ENCODE measurements at places on chromosomes 7 and 10.

DNA sequence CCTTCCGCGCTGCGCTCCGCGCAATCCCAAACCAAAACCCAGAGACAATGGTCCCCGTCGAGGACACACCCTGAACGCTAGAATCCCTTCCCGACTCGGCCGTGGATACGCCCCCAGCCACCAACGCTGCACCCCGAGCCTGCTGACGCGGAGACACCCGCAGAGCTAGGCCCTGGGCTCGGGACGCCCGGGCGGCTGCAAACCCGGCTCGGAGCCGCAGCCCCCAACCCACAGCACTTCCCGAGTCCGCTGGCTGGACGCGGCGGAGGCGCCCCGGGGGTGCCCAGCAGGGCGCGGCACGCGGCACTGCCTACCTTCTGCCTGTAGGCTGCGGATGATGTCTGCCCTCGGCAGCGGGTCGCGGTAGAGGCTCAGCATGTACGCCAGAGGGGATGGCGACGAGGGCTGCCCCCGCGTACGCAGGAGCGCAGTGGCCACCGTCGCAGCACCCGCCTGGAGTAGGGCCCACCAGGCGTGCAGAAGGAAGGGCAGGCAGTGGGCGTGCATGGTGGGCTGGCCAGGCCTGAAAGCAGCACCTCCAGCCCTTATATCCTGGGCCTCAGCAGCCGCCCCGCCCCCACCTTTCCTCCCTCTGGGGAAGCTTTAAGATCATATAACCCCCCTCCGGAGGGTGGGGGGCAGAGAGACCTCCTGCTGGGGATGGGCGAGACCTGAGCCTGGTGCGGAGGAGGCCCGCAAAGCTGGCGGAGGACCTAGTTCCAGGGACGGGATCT lies at the start of gene NODAL:
Gene NODAL, minus strand, starts transcription at position 521 of the 734 bp plus-strand sequence. Its CDS starts 14 bp downstream, at position 507.
- DNase-seq: no peak

- DNase-seq: no peak
Measured at GRCh38 chr7:1062296-1063294, 18.2 kb downstream of the GPR146 start.

DNA sequence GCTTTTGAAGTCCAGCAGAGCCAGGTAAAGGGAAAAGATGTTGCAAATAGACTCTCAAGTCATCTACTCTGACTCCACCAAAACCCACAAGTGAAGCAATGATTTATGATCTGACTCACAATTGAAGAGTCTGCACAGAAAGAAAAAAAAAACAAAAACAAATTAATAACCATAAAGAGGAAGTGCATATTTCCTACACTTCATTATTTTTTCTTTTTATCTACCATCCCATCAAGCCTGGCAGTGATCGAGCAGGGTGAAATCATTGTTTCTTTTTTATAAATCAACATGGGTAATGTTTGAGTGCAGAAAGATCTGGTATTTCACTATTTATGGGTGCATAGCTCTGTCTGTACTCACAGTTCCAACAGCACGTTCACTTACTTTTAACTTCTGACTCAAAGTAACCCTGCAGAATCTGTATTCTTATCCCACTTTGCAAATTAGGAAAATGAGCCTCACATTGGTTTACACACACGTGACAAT lies 829.0 kb downstream of the TNS3 start:
- DNase-seq: no peak

DNA sequence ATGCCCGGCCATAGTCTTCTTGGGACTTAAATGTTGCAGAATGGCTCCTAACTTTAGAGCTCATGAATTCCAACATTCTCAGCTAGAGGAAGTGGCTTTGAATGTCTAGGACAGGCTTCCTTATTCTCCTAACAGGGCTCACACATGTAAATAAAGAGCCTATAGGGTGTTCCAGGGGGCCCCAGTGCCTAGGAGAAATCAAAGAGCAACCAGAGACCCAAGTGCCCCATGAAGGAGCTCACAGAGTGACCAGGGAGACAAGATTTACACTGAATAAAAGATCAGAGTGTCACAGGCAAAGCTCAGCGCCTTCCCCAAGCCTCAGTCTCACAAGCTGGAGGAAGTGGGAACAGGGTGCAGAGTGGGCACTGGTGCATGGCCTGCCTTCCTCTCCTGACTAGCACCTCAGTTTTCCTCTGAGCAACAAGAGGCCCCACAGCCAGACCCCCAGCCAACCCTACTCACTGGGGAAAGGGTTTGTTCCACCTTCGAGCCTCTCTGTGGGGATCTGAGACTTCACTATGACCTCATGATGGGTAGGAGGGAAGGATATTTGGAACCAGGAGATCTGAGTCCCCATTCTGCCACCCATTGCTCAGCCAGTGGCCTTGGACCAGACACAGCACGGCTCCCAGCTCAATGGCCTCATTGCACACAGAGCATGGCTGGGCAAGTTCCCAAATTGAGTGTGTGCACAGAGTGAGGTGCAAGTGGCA lies 16.0 kb downstream of the TMEM273 start:
- no peak for DNase-seq

- DNase-seq: no peak
Measured at GRCh38 chr7:85774986-85775385, 588.1 kb upstream of the SEMA3D start.

DNA sequence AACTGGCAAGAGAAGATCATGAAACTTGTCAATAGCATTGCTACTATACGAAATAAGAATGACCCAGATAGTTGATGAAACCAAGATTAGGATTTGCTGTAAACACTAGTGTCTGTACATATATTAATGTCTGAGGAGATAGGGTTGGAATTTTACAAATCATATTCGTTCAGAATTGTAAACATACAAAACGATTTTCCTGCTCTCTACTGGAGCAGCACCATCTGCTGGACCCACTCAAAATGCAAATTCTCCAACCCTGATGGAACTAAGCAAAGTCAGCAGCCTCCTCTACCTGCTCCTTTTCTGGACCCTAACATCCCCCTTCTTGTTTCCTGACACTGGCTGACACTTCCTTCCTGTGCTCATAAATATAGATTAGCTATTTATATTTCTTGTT lies 29.4 kb upstream of the SGMS1 start:
- no peak for DNase-seq

- no peak for DNase-seq
Measured at GRCh38 chr7:29287366-29287765, 92.8 kb downstream of the CHN2 start.

GRCh38 chr7:76327610-76328009 lies 25.1 kb downstream of the HSPB1 start:
- no peak for DNase-seq

- no peak for DNase-seq
Measured at GRCh38 chr7:157021071-157021870, 10.8 kb upstream of the MNX1 start.

DNA sequence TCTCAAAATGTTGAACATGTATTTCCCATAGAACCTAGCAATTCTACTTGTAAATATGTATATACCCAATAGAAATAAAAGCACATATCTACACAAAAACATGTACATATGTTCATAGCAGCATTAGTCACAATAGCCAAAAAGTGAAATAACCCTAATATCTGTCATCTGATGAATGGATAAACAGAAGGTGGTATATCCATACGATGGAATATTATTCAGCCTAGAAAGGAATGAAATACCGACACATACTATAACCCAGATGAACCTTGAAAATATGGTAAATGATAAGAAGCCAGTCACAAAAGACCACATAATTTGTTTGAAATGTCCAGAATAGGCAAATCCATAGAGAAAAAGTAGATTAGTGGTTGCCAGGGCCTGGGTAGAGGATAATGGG lies 87.9 kb downstream of the MCU start:
- DNase-seq: no peak

DNA sequence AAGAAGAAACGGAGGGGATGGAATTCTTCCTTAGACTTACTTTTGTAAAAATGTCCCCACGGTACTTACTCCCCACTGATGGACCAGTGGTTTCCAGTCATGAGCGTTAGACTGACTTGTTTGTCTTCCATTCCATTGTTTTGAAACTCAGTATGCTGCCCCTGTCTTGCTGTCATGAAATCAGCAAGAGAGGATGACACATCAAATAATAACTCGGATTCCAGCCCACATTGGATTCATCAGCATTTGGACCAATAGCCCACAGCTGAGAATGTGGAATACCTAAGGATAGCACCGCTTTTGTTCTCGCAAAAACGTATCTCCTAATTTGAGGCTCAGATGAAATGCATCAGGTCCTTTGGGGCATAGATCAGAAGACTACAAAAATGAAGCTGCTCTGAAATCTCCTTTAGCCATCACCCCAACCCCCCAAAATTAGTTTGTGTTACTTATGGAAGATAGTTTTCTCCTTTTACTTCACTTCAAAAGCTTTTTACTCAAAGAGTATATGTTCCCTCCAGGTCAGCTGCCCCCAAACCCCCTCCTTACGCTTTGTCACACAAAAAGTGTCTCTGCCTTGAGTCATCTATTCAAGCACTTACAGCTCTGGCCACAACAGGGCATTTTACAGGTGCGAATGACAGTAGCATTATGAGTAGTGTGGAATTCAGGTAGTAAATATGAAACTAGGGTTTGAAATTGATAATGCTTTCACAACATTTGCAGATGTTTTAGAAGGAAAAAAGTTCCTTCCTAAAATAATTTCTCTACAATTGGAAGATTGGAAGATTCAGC lies 158.7 kb upstream of the LANCL2 start:
- no peak for DNase-seq

- DNase-seq: no peak
Measured at GRCh38 chr10:93261961-93262610, 188.4 kb downstream of the CYP26A1 start.

DNA sequence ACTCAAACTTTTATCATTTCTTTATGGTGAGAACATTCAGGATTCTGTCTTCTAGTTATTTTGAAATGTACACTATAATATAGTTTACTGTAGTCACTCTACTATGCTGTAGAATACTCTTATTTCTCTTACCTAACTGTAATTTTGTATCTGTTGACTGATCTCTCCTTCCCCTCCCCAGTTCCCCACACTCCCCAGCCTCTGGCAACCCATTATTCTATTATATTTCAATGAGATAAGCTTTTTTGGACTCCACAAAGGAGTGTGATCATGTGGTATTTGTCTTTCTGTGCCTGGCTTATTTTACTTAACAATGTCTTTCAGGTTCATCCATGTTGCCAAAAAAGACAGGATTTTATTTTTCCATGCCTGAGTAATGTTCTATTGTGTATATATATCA lies 71.4 kb upstream of the DYNC1I1 start:
- no peak for DNase-seq

DNA sequence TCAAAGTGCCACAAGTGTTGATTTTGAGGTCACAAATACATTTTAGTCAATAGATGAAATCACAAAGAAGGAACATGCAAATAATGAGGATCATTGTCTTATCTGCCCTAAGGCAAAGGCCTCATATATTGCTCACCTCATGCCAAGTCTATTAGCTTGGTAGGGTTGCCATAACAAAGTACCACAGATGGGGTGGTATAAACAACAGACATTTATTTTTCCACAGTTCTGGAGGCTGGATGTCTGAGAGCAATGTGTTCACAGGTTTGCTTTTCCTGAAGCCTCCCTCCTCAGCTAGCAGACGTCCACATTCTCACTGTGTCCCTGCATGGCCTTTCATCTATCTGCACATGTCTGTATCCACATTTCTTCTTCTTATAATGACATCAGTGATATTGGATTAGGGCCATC lies 59.6 kb downstream of the RELN start:
- no peak for DNase-seq

DNA sequence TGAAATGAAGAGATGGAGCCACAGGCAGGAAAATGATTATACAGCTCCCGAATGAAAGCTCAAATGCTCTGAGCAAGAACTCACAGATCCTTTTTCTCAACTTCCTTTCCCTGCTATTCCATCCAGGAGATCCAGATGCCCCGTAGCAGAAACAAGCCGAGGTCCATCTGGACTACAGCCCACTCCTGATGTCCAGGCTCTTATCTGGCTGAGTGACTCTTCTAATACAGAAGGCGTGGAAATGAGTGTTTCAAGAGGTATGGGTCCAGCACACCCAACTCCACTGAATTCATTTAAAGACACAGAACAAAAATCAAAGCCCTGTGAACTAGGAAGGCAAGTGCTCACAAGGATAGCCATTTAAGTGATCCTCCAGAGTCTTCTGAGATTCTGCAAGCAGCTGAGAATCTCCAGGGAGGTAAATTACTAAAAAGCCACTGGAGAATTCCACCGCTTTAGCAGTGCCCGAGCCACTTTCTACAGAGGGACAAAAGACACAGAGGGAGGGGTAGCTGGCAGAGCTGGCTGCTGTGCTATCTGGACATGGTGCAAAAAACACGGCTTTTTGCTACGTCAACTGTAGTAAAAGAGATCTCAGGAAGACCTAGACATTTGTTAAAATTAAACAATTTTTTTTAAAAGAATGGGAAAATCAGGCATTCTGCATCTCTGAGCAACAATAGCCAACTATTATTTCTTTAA lies 24.5 kb downstream of the FAM171A1 start:
- no peak for DNase-seq

DNA sequence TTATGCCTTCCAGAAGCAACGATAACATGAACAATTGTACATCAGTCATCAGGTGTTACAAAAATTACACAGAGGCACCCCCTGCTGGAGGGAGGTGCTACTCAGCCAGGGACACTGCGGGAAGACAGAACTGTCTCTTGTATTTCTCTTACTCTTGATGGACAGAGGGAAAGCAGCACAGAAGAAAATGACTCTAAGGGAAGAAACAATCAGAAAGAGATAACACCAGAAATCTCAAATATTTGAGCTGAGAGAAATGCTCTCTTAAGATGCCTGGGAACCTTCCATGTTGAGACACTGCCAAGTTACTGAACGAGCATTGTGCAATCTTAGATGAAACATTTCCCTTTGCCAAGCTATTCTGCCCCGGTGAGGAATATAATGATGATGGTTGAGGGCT lies 227.6 kb upstream of the NPSR1 start:
- DNase-seq: no peak

GRCh38 chr7:75662579-75663301 lies 76.0 kb downstream of the HIP1 start:
- DNase-seq: no peak

GRCh38 chr7:22088827-22089226 lies 143.1 kb upstream of the CDCA7L start:
- no peak for DNase-seq

DNA sequence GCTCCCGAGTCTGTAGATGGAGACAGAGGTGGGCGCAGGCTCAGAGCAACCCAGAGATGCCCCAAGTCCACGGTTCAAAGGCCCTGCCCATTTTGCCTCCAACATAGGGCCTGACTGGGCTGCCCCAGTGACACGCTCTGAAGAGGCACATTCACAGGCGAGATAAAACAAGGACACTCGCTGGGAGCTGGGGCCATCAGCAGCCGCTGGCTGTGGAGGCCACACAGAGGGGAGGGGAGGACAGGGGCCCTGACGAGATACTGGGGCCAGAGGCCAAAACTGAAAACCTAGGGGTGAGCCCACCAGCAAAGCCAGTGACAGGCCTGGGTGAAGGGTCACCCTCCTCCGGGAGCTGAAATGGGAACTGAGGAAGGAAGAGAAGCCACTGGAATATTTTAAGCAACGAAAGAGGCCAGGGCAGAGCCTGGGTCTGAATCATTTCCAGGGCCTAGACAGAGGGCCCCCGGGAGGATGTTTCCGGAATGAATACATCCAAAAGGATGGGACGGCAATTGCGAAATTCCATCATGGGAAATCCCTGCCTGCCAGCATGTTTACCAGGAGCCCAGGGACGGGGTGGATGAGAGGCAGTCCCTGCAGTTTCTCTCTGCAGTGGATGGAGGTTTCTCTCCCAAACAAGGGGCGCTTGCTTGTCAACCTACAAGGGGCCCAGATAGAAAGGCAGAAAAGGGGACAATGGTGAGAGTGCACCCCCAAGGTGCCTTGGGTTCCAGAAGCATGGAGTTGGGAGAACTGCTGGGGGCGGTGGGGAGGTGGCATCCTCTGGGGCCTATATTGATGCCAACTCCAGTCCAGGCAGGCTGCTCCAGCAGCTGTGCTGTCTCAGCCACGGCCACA lies 29.0 kb upstream of the HSPA12A start:
- DNase-seq: no peak
